Mesothelial cell of epicardium (in vitro differentiated cells): ENCODE measurements at places on chromosomes 2 and 18.

DNA sequence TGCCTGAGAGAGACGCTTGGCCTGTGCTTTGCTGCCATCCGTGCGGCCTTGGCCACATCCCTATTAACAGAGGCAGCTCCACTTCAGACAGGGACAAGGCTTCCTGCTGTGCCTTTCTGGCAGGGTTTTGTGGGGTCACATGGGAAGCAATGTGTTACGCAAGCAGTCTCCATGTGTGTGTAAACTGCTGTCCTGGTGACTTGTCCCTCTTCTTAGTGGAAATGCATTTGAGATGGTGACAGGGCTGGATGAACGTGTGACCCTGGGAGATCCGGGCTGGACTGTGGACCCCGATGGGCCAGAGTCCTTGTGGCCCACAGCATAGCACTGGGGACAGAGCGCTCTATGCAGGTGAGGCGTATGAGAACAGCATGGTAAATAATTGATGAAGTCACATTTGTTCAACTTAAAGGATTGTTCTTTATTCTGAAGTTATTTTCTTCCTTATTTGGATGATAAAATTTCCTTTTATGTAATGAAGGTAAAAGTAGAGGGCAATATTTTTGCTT, 23.2 kb downstream of the ASB1 start:
- H3K27me3 ChIP-seq, result no peaks in the 10 kb centered on the region
- no peak overlapping the region for H3K27ac ChIP-seq
- DNase-seq, result no peak
- H3K4me1 ChIP-seq, result no peaks in the 10 kb centered on the region
- peaks cover 61% of the 10 kb centered on the region for H3K36me3 ChIP-seq
- H3K4me3 ChIP-seq, result no peak overlapping the region

DNA sequence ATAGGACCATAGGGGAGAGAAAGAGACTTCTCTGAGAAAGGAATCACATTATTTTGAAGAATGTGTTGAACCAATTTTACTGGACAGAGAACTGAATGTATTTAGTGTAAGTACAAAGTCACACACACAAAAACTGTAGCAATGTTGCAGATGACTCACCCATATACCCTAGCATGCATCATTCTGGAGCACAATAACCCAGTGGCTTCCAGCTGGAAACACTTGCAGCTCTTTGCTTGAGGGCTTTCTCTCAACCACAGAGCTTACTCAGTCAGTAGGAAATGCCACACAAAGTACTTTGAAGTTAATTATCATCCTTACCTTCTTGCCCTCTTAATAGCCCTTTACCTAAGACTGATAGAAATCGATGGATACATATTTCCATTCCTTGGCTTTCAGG, 760.0 kb upstream of the FSHR start:
- H3K27ac ChIP-seq, result no peak overlapping the region
- no peak for DNase-seq
- H3K4me3 ChIP-seq, result no peak overlapping the region
- peaks cover 38% of the 10 kb centered on the region for H3K4me1 ChIP-seq

GRCh38 chr2:112870841-112871835, 34.6 kb upstream of the IL1B start:
- H3K27me3 ChIP-seq, result peaks cover 17% of the 10 kb centered on the region
- no peak overlapping the region for H3K27ac ChIP-seq
- peaks cover 20% of the 10 kb centered on the region for H3K4me1 ChIP-seq
- peaks cover 3% of the 10 kb centered on the region for H3K36me3 ChIP-seq
- no peak overlapping the region for H3K4me3 ChIP-seq

GRCh38 chr2:199228887-199229819, 228.6 kb downstream of the SATB2 start:
- DNase-seq, result no peak
- H3K4me1 ChIP-seq, result no peaks in the 10 kb centered on the region
- H3K27ac ChIP-seq, result no peak overlapping the region
- H3K36me3 ChIP-seq, result no peaks in the 10 kb centered on the region

DNA sequence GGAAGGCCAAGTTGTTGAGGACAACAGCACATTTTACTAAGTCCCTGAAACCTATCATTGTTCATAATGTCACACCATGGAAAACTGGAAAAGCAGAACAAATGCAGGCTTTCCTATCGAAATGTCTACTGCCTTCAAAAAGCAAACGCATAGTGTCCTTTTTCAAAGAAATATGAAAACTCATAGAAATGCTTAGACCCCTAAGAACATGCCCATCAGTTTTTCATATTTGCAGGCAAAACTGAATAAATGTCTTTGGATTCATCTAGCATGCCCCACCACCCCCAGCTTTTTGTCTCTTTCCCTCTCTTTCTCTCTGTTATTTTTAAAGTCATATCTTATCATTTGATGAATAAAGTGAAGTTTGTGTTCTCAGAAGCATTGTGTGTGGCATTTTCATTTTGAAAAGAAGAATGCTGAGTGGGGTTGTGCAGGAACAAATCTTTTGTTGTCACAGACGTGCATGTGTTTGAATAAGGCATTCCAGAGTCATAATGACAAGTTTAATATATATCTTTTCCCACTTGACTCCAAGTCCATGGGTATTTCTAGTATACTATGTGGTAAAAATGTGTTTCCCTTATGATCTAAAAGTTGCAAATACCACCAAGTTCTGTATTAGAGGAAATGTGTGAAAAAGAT, 2180.0 kb upstream of the PIK3C3 start:
- H3K27ac ChIP-seq, result no peak overlapping the region
- DNase-seq, result no peak
- no peaks in the 10 kb centered on the region for H3K27me3 ChIP-seq

- no peak overlapping the region for H3K27ac ChIP-seq
- H3K36me3 ChIP-seq, result peaks cover 37% of the 10 kb centered on the region
- H3K27me3 ChIP-seq, result no peaks in the 10 kb centered on the region
- H3K4me3 ChIP-seq, result no peak overlapping the region
These were observed 73.8 kb downstream of the SPTBN1 start for GRCh38 chr2:54529935-54530334.

GRCh38 chr2:218878926-218879761, 1.5 kb upstream of the WNT10A start:
- H3K36me3 ChIP-seq, result peaks cover 5% of the 10 kb centered on the region
- H3K27me3 ChIP-seq, result peaks cover 53% of the 10 kb centered on the region
- H3K27ac ChIP-seq, result peak overlapping the region; percentile 90
- no peak for DNase-seq
- peak overlapping the region; percentile 74 for H3K4me3 ChIP-seq

DNA sequence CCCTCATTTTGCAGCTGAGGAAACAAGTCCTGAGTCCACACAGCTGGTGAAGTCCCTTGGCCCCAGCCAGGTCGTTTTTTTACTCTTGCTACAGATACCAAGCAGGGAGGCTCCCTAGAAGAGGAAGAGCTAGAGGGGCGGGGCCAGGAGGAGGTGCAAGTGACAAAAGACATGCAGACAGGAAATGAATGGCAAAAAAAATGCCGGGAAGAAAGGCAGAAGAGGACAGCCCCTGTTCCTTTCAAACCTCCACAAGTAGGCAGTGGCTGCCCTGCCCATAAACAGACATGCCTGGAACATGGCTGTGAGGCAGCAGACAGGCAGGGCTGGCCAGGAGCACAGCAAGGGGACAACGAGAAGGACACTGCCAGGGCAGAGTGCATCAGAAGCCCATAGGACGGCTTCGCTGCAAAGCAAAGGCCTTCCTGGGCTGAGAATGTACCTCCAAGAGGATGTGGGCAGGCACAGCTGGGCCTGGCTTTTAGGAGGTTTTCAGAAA, 108.7 kb downstream of the ZBTB7C start:
- H3K4me1 ChIP-seq, result peaks cover 15% of the 10 kb centered on the region
- no peak overlapping the region for H3K4me3 ChIP-seq
- no peaks in the 10 kb centered on the region for H3K36me3 ChIP-seq

DNA sequence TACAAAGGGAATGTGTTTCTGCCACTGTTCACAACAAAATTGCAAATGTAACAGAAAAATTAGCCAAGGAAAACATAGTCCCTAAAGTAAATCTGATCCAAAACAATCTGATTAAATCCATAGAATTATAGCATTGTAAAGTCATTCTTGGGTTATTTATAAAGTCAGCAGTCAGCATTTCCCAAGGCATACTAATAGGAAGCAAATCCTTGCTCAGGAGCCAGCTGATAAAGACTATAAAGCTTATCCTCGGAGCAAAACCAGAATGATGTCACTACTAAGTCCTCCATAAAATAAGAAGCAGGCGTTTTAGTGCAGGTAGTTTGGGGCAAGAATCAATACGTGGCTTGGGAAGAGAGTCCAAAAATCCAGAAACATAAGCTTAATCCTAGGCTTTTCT, 67.3 kb upstream of the CSRNP3 start:
- H3K27me3 ChIP-seq, result no peaks in the 10 kb centered on the region
- H3K4me1 ChIP-seq, result peaks cover 26% of the 10 kb centered on the region
- no peaks in the 10 kb centered on the region for H3K36me3 ChIP-seq
- H3K27ac ChIP-seq, result no peak overlapping the region

DNA sequence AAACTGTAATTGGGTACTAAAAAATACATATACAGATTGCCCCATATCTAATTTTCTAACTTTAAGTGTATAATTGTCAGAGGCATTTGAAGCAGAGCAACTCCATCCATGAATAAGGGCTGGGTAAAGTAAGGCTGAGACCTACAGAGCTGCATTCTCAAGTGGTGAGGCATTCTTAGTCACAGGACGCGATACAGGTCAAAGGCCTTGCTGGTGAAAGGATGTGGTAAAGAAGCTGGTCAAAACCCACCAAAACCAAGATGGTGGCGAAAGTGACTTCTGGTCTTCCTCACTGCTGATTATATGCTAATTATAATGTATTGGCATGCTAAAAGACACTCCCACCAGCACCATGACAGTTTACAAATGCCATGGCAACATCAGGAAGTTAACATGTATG, 50.0 kb downstream of the SLC8A1 start:
- peaks cover 9% of the 10 kb centered on the region for H3K4me1 ChIP-seq
- H3K4me3 ChIP-seq, result no peak overlapping the region
- no peaks in the 10 kb centered on the region for H3K27me3 ChIP-seq
- no peaks in the 10 kb centered on the region for H3K36me3 ChIP-seq

- H3K36me3 ChIP-seq, result no peaks in the 10 kb centered on the region
- no peak overlapping the region for H3K4me3 ChIP-seq
- no peaks in the 10 kb centered on the region for H3K27me3 ChIP-seq
- no peaks in the 10 kb centered on the region for H3K4me1 ChIP-seq
These were observed 15.5 kb downstream of the VIL1 start for GRCh38 chr2:218434456-218434855.

DNA sequence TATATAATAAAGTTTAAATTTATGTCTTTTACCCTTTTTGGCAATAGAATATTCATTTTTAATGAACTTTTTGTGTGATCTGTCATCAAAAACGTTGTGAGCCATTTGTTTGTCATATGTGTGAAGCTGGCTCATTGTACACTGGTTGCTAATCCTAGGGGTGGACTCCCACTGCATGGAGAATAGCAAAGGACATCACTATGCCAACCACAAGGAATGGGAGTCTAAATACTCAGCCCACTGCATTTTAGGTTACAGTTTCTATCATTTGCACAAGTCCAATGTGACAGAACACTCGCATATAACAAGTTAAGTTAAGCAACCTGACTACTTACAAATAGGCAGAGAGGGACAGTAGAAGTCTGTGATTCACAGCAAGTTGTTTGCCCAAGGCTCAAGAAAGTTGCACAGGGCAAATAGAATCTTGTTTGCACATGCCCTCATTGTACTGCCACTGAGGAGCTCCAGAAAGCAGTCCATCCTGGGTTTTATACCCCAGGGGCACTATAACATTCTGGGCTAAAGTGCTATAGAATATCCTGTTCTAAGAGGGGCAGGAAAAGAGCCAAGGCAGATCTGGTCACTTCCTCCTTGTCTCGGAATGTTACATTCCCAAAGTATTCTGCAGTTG, 545.9 kb upstream of the GCFC2 start:
- H3K27ac ChIP-seq, result no peak overlapping the region
- H3K4me3 ChIP-seq, result no peak overlapping the region
- peaks cover 4% of the 10 kb centered on the region for H3K4me1 ChIP-seq
- no peaks in the 10 kb centered on the region for H3K36me3 ChIP-seq

DNA sequence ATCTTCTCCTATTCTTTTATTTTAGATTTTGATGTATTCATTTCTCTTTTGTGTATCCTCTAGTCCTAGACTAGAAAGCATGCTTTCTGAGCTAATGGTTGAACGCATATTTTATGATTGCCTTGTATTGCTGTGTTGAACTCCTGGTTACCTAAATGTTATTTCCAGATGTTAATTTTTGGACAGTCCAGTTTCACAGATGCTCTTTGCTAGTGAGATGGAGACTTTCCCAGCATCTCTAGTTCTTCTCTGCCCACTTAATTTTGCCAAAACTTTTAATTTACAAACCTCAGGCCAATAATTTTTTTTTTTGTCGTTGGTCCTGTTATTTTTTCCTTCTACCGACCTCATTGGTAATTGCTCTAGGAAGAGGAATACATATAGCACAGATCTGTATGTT, 153.2 kb downstream of the HAUS1 start:
- DNase-seq, result no peak
- H3K27ac ChIP-seq, result no peak overlapping the region
- no peaks in the 10 kb centered on the region for H3K27me3 ChIP-seq
- peaks cover 8% of the 10 kb centered on the region for H3K36me3 ChIP-seq

- no peak for DNase-seq
- no peak overlapping the region for H3K4me3 ChIP-seq
- no peak overlapping the region for H3K27ac ChIP-seq
- no peaks in the 10 kb centered on the region for H3K4me1 ChIP-seq
These were observed 570.1 kb downstream of the PLCL1 start for GRCh38 chr2:198374375-198375082.

- no peak overlapping the region for H3K4me3 ChIP-seq
- peaks cover 4% of the 10 kb centered on the region for H3K27me3 ChIP-seq
- no peak for DNase-seq
- peak overlapping the region; percentile 71 for H3K27ac ChIP-seq
These were observed 462.7 kb downstream of the METTL4 start for GRCh38 chr18:2108591-2108990.

DNA sequence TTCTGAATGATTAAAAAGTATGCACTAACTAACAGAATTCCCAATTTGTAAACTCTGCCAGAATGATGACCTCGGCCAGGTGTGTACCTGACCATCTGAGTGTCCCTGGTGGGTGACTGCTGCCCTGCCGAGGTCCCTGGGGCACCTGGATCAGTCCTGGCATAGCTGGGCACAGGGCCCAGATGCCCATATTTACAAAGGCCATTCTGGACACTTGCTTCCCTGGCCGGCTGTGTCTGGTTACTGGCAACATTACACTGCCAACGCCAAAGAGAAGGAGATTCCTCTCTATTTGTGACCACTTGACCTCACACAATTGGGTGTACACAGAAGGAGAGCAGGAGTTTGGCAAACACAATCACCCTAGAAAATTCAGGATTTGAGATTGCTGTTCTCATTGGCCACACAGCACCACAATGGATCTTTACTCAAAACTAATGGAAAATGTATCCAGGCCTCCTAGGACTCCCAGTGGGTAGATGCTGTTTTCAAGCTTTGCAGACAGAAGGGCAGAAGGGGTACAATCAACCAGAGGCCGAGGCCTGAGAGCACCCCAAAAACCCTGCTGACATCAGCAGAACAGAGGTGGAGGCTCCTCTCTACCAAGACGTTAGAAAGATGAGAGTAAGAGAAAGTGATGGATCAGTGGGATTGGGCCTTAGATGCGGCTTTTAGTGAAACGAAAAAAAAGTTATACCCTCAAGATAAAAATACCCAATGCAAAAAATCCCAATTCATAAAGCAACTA, 58.3 kb upstream of the PXDN start:
- DNase-seq, result no peak
- no peak overlapping the region for H3K4me3 ChIP-seq
- H3K4me1 ChIP-seq, result peaks cover 17% of the 10 kb centered on the region
- no peaks in the 10 kb centered on the region for H3K36me3 ChIP-seq
- no peak overlapping the region for H3K27ac ChIP-seq
- peaks cover 5% of the 10 kb centered on the region for H3K27me3 ChIP-seq
